Stimulated activated memory B cell treated with anti-CD40 and anti-IgM and Interleukin-4, amounts not matched to agents 10 μg/mL and 1 μg/mL and 100 μg/mL, for 72 hours (primary cell): ENCODE measurements at places on chromosomes 11 and 22.

- peaks cover 54% of the 10 kb centered on the region for H3K4me1 ChIP-seq
- no peak for ATAC-seq
- H3K27me3 ChIP-seq: no peaks in the 10 kb centered on the region
- peak overlapping the region; percentile 84 for H3K27ac ChIP-seq
These were observed 14.6 kb upstream of the HIKESHI start for GRCh38 chr11:86287468-86287796.

DNA sequence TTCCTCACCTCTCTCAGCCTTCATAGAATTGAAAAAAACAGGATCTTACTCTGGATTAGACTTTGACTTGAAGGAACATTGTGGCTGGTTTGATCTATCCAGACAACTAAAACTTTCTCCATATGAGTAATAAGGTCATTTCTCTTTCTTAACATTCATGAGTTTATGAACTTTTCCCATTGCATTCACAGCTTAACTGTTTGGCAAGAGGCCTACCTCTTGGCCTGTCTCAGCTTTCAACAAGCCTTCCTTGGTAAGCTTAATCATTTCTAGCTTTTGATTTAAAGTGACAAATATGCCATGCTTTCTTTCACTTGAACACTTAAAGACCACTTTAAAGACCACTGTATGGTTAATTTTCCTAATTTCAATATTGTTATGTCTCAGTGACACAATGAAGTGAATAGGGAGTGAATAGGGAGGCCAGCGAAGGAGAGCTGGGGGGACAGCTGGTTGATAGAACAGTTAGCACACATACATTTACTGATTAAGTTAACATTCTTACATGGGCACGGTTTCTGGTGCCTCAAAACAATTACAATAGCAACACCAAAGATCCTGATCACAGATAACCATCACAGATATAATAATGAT is 17.0 kb downstream of the IMMP1L start:
- no peak for ATAC-seq
- H3K4me1 ChIP-seq: peaks cover 32% of the 10 kb centered on the region

DNA sequence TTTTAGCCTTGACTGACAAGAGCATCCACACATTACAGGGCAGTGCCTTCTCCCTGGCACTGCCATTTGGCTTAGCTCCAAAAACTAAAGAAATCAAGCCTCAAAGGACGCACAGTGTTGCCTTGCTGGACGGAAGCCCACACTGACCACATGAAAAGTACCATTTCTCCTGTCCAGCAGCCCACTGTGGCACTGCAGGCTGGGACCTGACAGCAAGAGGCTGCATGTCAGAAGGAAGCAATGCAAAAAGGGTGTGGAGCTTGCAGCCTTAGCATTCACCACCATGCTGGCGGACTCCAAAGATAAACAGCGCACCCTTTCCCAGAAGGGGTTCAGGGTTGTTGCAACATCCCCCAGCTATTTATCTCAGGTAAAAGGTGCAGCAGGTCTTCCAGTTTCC is 109.3 kb upstream of the BMAL1 start:
- H3K36me3 ChIP-seq: no peaks in the 10 kb centered on the region
- no peak overlapping the region for H3K4me3 ChIP-seq
- ATAC-seq: peak; percentile 13
- peaks cover 34% of the 10 kb centered on the region for H3K27me3 ChIP-seq

GRCh38 chr11:8581300-8581699 is 12.7 kb downstream of the STK33 start:
- no peaks in the 10 kb centered on the region for H3K27me3 ChIP-seq
- H3K4me3 ChIP-seq: no peak overlapping the region
- ATAC-seq: no peak
- peaks cover 6% of the 10 kb centered on the region for H3K36me3 ChIP-seq
- H3K4me1 ChIP-seq: peaks cover 10% of the 10 kb centered on the region

DNA sequence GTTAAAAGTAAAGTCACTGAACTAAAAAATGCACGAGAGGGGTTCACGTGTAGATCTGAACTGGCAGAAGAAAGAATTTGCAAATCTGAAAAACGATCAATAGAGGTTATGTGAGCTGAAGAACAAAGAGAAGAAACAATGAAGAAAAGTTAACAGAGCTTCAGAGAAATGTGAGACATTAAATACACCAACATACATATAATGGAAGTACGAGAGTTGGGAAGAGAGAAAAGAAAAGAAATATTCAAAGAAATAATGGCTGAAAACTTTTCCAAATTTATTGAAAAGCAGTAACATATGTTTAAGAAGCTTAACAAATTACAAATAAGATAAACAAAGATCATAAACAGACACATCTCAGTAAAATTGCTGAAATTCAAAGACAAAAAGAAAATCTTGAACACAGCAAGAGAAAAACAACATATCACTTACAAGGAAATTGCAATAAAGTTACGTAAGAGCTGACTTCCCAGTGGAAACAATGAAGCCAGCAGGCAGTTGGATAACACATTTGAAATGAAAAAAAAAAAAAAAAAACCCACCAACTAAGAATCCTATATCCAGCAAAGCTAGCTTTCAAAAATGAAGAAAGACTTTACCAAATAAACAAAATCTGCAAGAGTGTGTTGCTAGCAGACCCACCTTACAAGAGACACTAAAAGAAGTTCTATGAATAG is 56.8 kb downstream of the EMSY start:
- no peaks in the 10 kb centered on the region for H3K4me1 ChIP-seq
- ATAC-seq: no peak
- no peak overlapping the region for H3K27ac ChIP-seq
- no peaks in the 10 kb centered on the region for H3K27me3 ChIP-seq

GRCh38 chr22:50320116-50320515 is 6.7 kb downstream of the DENND6B start:
- no peak for ATAC-seq
- H3K4me3 ChIP-seq: no peak overlapping the region
- no peaks in the 10 kb centered on the region for H3K27me3 ChIP-seq
- no peaks in the 10 kb centered on the region for H3K36me3 ChIP-seq
- H3K27ac ChIP-seq: no peak overlapping the region

GRCh38 chr22:47201186-47201995 is 438.9 kb downstream of the TBC1D22A start:
- H3K27ac ChIP-seq: no peak overlapping the region
- H3K36me3 ChIP-seq: no peaks in the 10 kb centered on the region
- peaks cover 17% of the 10 kb centered on the region for H3K27me3 ChIP-seq
- no peak for ATAC-seq
- no peak overlapping the region for H3K4me3 ChIP-seq
- no peaks in the 10 kb centered on the region for H3K4me1 ChIP-seq

DNA sequence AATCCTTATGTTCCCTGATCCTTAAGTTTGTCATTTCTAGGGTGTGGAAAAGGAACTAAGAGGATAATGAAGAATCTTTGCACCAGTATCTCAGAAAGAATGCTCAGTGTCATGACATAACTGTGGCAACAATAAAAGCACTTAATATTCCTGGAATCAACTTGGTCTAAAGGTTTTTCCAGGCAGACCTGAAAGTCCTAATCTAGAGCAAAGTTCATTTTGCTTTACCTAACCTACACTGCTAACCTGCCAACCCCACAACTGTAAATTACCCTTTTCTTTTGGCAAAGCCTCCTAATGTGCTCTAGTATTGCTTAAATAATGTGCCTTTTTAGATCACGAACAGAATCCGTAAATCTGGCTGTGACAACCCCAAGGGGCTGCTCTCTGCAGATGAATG is 82.5 kb downstream of the AMBRA1 start:
- H3K4me1 ChIP-seq: no peaks in the 10 kb centered on the region
- peaks cover 48% of the 10 kb centered on the region for H3K36me3 ChIP-seq
